Neural progenitor cell (in vitro differentiated cells): ENCODE measurements at places on chromosomes 1 and 21. TPM values are rescaled to one million over a fixed set of nuclear protein-coding genes. Genes with fewer than 3 reads are reported as not detected.

Gene SNIP1
- total RNA-seq = 15.4 and 22.0 TPM in 2 replicates

Gene ARV1
- total RNA-seq = 18.4 and 23.3 TPM in 2 replicates

Gene SPATA46
- not detected in 2 replicates for total RNA-seq

Gene WNT2B
- total RNA-seq = 1.6 and 2.9 TPM in 2 replicates

DNA sequence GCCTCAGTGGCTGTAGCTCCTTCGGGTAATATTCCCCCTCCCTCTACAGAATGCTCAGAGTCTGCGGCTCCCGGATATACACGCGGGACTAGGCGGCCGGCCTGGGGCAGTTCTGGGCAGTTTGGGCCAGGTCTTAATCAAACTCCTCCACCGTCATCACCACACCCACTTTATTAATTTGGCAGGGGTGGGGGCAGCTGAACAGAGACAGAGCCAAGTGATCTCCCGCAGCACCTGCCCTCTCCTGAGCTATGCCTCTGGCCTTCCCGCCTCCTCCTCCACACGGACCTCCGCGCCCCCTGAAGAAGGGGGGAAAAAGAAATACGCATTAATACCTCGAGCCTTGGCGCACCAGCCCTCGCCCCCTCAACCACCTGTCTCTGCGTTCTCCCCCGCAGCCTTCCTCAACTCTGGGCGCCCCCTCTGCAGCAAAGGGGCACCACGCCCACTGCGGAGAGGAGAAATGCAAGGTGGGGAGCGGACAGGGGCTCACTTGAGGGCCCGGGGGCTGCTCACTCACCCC is 42.6 kb downstream of the CD34 start:
- H3K4me1 ChIP-seq = no peaks in the 10 kb centered on the region
- H3K4me3 ChIP-seq = peak overlapping the region; percentile 82
- no peaks in the 10 kb centered on the region for H3K36me3 ChIP-seq
- H3K27ac ChIP-seq = no peak overlapping the region
- DNase-seq = peak; percentile 28

DNA sequence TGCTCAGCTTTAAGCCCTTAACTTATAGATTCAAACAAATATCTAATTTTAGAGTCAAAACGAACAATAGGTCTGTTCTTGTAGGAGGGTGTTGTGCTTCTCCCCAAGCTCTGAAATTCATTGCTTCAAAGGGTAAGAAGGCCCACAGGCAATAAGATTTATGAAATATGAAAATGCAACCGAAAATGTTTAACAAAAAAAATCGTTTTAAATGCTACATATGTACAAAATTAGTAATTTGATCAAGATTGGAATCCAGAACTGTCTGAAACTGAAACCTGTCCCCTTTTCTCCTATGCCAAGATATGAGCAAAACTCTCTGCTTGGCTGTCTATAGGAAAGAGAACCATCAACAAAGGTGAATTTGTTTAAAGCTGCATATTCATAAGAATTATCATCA is 534.3 kb downstream of the PLPP3 start:
- H3K27ac ChIP-seq = no peak overlapping the region
- no peak for DNase-seq
- H3K27me3 ChIP-seq = no peaks in the 10 kb centered on the region
